Omental fat pad (tissue), 4 donors: ENCODE measurements at places on chromosomes 12 and 14.
A peak's percentile ranks its signal among the peaks of the same experiment; 100 is the strongest.

DNA sequence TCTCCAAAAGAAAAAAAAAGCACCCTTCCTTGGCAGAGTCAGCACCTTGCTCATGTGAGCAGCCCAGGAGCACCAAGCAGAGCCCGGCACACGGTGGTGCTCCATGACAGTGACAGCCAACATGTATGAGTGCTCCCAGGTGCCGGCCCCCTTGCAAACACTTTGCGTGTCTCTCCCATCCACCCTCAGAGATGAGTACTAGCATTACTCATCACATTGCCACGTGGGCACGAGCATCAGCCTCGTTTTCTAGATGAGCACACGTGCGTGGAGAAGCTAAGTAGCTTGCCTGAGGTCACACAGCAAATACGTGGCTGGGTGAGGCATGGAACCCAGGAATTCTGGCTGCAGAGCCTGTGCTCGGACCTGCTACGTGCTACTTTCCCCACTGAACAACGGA is 177.9 kb upstream of the PRMT8 start:
- no peak for DNase-seq

- no peak for DNase-seq
Measured at GRCh38 chr12:6057700-6058099, 66.8 kb downstream of the VWF start.

- no peak for DNase-seq
Measured at GRCh38 chr14:95364481-95365209, 44.9 kb upstream of the CLMN start.

DNA sequence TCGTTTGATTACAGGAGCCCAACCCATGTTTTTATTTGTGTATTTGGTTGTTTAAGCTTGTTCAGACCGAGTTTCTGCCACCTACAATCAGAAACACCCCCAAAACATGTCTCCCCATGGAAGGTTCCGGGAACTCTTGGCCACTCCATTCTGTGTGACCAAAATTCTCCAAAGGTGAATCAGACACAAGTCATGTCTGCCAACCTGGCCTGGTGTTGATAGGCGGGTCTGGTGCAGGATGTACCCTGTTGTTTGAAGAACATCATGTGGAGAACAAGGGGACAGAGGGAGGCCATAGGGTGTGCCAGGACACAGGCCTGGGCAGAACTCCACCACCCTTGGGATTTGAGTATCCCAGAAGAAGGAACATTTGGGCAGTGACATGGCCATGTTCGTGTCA is 147.1 kb upstream of the MYL2 start:
- DNase-seq: no peak

DNA sequence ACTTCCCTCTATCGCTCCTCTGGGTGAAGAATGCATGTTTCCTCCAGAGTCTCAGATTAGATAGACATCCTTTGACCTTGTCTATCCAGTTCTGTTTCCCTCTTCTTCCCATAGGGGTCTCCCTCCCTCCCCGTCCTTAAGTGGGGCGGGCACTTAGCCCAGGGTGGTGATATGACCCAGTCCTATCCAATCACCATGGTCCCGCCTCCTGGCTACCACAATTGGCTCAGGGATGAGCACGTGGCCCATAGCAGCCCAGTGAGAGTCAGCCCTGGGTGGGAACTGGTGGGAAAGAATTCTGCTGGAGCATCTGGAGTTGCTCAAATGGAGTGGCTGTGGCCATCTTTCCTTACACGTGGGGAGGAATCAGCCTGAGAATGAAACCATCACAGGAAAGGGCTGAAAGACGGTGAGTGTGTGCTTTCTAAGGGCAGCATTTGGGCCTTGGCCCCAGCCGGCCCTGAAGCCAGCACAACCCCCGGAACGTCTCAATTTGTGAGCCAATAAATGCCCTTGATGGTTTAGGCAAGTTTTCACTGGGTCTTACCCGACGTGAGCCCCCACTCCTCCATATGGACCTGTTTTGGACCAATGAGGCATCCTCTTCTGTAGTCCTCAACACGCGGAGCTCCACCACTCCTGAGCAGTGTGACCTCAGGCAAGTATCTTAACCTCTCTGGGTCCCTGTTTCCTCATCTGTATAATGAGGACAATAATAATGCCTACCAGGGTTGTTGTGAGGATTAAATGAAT is 14.4 kb upstream of the MLXIP start:
- peak; percentile 59 for DNase-seq

DNA sequence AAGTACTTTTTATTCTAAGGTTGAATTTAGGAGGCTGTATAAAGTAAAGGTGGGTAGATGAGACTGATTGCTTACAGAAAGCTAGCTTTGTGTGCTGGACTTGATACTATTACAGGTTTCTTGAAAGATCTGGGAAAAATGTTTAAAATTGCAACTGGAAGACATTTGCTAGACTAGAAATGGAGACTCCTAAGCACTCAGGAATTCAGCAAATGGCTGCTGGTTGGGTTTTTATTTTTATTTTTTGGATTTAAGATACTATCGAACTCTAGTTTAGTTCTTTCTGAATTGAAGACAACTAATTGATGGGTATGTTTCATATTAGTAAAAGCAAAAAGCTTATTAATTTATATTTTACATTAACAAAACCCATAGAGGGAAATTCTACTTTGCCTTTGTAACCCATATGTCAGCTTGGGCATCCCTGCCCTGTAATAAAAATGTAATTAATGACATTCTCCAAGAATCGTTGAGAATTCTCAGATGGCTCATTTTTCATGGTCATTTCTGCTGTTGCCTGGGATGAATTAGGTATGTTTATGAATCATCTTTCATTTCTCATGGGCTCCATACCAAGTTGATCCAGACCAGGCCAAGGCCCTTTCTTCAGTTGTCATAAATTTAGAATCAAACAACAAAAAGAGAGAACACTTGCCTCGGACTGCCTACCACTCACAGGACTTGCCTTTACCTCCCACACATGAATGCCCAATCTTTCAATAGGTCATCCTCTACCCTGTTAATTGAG is 102.1 kb downstream of the ERGIC2 start:
- no peak for DNase-seq

- no peak for DNase-seq
Measured at GRCh38 chr12:105706321-105706972, 376.0 kb downstream of the C12orf75 start.

- DNase-seq: no peak
Measured at GRCh38 chr12:96495155-96495554, 5.8 kb downstream of the CFAP54 start.

DNA sequence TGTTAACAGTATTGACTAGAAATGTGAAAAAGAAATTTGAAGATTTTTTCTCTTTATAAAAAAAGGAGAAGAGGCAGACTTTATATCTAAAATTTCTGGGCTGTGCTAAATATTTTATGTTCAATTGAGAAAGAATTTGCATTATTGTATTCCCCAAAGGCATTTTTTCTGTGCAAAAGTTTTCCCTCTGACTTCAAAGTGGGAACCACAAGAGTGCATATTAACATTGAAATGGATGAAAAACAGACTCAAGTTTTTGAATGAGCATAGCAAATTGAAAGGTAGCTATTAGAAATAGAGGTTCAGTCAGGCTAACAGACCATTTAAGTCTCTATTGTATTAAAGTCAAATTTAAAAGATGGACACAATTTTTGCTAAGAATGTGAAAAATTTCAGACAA is 95.2 kb downstream of the RASSF9 start:
- DNase-seq: no peak

- DNase-seq: no peak
Measured at GRCh38 chr12:50032854-50033581, 7.7 kb upstream of the RACGAP1 start.

DNA sequence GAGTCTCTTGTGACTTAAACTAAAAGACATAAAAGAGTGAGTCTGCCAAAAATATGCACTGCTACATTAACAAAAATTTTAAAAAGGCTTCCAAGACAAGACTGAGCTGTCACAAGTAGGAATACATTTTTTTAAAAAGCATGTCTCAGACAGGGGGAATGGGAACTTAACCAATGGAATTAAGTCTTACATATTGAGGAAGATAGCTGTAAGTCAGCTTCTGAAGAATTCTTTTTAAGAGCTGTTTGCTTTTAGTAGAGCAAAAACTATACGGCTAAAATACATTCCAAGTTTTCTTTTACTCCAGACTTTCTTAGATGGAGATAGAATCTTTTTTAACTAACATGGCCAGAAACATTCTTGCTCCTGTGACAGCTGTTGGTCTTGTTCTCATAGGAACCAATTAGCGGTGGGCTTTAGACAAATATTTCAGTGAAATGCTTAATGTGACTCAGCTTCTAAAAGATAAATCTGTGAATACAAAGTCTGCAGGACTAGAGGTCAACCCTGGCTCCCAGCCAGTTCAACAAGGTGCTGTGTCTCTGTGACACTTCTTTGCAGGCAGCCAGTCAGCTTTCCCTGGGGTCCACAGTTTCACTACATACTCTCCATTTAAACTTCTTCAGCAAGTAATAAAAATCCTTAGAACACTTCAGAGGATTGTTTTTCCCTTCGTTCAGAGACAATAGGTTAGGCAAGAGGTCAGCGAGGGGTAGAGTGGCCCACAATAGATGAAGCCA is 187.6 kb downstream of the NAV3 start:
- no peak for DNase-seq

- no peak for DNase-seq
Measured at GRCh38 chr14:75411214-75411540, 16.6 kb upstream of the JDP2 start.

DNA sequence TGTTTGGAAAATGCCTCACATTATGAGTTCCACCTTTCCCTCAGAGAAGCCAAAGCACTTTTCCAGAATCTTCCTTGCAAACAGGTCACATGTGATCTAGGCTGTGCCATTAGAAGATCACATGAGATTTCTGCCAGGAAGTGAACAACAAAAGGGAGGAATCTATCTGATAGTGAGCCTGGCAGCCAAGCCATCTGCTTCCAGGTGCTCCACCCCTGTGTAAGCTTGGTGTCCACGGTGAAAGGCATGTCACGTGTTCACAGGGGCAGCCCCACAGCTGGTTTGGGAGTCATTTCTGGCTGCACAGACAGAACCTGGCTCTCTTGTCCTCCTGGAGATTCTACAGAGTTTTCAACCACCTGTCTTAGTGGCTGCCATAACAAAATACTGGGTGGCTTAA is 3.5 kb upstream of the KSR2 start:
- DNase-seq: no peak
